Gastroesophageal sphincter (tissue), 4 donors: ENCODE measurements at places on chromosomes 3 and 15.

- peak; percentile 75 for ATAC-seq
Observed at GRCh38 chr3:15610082-15610759, 8.7 kb downstream of the BTD start.

GRCh38 chr3:12150112-12150511 is 8.6 kb downstream of the TIMP4 start:
- ATAC-seq, result no peak

GRCh38 chr3:190336516-190337189 is 14.4 kb upstream of the CLDN1 start:
- no peak for ATAC-seq

GRCh38 chr3:40173227-40173721 is 136.2 kb upstream of the EIF1B start:
- ATAC-seq, result no peak

- no peak for ATAC-seq
Observed at GRCh38 chr15:35911052-35911777, 365.2 kb upstream of the DPH6 start.

- no peak for ATAC-seq
Observed at GRCh38 chr15:93126148-93126547, 37.1 kb upstream of the RGMA start.

- ATAC-seq, result no peak
Observed at GRCh38 chr3:149274220-149274619, 52.6 kb upstream of the CP start.

DNA sequence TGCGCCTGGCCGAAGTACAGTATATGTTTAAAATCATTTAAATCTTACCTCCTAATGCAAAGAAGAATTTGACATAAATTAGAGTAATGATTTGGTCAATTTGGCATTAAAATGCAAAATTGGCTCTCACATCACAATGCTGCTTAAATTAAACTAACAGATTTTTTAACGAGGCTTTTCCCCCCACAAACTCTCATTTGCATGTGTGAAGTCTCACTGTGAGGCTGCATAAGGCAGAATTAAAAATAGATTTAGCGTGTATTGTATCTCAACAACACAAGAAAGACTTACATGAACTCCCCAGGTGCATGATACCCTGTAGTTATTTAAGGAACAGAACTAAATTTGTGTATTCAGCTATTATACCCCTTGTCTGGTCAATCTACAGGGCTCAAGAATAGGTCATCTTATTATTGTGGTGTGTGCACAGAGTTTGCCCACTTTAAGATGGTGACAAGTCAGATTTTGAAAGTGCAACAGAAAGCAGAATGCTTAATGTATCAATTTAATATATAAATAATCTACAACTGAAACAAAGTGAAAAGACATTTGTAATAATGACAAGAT is 897.9 kb downstream of the EPHA3 start:
- ATAC-seq, result no peak
